ENCODE measurements at places on chromosomes 6 and 20.

DNA sequence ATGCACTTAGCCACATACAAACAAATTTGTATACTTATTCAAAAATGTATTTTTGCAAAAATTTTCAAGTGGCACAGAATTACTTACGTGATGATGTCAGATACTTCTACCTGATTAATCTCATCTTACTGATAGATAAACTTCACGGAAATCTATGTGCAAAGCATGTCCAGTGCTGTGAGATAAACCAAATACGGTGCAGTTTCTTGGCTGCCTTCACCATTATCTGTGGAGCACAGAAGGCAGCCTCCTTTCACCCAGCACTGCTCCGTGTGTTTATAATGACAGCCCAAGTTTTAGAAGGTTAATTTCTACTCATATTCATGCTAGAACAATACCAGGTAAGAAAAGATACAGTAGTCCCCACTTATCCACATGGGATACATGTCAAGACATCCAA is 59.0 kb upstream of the PDE10A start:
- no peak for DNase-seq

GRCh38 chr6:7911345-7911725 is 747 bp upstream of the TXNDC5 start:
- peak; percentile 47 for DNase-seq

DNA sequence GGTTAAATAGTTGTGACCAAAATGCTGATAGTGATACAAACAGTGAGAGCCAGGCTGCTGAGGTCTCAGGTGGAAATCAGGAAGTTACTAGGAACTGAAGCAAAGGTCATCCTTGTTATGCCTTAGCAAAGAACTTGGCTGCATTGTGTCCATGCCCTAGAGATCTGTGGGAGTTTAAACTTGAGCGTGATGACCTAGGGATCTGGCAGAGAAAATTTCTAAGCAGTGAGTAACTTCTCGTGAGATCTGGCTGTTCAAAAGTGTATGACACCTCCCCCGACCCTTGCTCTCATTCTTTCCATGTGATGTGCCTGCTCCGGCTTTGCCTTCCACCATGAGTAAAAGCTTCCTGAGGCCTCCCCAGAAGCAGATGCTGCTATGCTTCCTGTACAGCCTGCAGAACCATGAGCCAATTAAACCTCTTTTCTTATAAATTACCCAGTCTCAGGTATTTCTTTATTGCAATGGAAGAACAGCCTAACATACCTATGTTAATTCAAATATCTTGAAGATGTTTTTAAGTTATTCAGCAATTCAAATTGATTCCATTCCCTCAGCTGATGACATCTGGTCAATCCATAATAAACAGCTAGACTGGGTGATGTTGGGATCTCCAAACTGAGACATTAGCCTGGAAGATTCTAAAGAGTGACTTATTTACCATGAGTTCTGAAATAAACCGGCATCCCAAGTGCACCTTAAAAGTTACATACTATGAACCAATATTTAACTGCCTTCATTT is 33.8 kb downstream of the KIF16B start:
- peak; percentile 21 for DNase-seq

DNA sequence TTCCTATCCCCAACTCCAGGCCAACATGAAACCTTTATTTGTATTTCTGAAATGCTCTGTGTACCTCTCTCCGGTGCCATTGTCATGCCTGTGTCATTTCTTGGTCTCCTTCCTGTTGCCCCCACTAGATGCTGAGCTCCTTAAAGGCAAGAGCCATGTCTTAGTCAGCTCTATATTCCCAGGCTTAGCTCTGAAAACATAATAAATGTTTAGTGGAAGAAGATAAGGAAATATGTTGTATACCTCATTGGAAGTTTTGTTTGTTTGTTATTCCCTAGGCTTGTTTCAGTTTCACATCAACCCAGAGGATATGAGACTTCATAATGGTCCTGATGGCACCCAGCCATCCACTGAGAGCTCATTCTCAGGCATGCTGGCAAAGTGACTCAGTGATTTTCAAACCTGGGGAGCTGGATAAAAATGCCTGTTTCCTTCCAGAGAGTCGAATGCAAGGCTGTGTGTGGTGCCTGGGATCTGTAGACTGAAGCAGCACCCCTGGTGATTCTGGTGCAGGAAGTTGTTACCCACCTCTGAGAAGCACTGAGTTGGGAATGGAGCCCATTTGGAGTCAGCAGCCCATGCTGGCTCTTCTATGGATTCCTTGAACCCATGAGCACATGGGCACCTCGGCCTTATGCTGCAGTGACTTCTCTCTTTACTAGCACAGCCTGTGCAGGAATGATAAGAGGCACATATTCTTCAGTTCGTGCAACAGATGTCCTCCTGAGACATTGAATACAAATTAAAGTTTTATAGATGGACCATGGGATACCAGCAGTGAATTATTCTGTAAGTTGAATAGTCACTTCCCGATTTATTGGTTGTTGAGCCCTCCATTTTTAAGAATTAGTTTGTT is 205.2 kb downstream of the FARS2 start:
- DNase-seq: no peak

DNA sequence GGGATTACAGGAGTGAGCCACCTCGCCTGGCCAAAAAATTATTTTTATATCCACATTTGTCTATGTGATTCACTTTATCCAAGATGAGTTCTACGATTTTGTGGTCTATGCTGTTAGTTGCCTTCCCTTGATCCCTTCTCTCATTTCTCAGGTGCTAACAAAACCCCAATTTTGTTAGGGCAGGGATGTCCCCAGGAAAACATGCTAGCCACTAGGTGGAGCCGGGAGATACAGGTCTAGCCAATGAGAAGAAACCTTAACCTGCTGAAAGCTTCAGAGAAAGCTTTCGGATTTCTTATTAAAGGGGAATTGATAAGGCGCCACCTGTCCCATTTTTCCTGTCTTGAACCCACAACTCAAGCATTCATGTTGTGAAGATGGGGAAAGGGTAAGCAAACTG is 167.4 kb upstream of the OLIG3 start:
- no peak for DNase-seq

DNA sequence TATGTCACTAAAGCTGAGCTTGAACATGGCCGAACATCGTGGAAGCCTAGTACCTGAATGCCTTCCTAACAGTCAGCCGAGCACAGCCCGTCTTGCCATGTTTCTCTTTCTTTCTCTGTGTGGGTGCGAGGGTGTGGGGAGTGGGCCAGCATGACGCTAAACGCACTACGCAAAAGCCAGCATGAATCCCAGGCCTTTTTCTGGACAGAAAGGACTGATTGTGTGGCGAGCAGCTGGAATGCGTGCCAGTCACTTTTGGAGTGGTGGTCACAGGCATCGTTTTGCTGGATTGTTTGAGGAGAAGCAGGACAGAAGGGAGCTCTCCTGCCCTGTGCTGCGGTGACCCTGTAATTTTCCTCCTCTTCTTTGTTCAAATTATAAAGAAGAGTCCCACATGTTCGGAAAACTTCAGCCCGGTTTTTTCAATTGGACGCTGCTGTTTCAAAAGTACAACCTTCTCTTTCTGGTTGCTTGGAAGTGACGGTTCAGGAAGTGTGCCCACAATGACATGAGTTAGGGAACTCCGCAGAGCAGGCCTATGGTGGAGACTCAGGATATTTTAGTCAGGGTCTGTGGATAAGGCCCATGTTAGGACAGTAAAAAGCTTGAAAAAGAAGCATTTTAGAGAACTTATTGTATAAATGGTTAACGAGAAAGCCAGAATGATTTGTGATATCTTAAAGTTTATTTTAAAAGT is 54.3 kb downstream of the PDE7B start:
- DNase-seq: no peak
